ENCODE measurements at places on chromosomes 4 and X.

- peak; percentile 85 for DNase-seq
Measured at GRCh38 chr4:104490770-104491480, 3.8 kb downstream of the CXXC4 start.

GRCh38 chr4:152392079-152392478 is 143.8 kb downstream of the FBXW7 start:
- no peak for DNase-seq

- no peak for DNase-seq
Measured at GRCh38 chr4:118758293-118758692, 73.1 kb downstream of the METTL14 start.

DNA sequence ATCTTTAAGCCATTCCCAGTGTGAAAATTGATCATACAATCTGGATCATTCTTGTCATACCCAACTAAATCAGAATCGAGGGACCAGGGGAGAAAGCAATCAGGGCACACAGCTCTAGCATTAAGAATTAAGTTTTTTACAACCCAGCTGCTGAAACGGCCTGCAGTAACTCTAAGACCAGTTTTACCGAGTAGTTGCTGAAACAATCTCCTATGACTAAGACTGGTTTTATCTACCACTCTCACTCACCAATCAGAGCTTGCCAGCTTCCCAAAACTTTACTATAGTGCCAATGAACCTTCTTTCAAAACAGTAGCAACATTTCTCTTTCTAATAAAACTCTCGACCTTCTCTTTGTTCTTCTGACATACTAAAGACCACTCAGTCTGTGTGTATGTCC is 2.8 kb upstream of the SAP30 start:
- no peak for DNase-seq

- DNase-seq, result no peak
Measured at GRCh38 chrX:19827088-19827487, 60.3 kb downstream of the SH3KBP1 start.

DNA sequence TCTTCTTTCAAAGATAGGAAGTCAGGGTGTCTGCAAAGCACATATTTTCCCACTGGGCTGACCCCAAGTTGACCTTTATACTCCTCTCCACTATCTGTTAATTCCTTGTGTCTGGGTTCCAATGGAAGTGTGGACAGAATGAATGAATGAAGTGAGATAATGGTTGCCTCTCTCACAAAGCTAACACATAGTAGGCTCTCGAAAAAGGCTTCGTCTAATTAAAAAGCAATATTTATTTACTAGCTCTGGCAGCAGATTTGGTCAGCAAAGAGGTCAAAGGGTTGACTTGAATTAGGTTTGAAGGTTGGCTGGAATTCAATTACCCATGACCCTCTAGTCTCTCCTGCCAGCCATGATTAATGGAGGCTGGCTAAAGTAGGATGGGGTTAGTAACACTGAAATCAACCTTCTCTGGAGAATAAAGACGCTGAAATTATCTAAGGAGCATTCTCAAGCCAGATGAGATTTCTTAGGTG is 280.3 kb upstream of the KLF3 start:
- peak; percentile 16 for DNase-seq

GRCh38 chr4:8334786-8335460 is 65.4 kb downstream of the HTRA3 start:
- DNase-seq, result no peak

DNA sequence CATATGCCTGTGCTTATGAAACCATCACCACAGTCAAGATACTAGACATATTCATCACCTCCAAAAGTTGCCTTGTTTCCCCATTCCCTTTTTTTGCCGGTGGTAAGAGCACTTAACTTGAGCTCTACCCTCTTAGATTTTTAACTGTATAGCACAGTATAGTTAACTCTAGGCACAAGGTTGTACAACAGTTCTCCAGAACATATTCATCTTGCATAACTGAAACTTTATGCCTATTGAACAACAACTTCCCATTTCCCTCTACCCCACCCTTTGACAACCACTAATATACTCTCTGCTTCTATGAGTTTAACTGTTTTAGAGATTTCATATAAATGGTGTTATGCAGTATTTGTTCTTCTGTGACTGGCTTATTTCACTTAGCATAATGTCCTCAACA is 119.3 kb downstream of the ASB9 start:
- DNase-seq, result no peak

DNA sequence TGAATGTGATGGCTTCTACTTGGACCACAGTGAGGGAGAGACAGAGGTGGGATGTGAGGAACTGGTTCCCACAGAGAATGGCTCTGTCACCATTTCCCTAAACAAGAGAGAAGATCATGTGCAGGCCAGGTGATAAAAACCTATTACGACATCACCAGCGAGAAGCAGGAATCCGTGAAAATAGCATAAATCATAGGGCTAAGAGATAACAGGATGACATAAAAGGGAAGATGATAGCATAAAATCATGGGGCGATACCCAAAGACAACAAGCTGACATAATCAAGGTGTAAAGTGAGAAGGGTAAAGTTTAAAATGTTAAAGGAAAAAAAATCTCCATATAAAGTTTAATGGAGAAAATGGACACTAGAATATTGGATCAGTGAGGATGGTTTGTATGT is 205.5 kb upstream of the SLIT2 start:
- DNase-seq, result no peak

DNA sequence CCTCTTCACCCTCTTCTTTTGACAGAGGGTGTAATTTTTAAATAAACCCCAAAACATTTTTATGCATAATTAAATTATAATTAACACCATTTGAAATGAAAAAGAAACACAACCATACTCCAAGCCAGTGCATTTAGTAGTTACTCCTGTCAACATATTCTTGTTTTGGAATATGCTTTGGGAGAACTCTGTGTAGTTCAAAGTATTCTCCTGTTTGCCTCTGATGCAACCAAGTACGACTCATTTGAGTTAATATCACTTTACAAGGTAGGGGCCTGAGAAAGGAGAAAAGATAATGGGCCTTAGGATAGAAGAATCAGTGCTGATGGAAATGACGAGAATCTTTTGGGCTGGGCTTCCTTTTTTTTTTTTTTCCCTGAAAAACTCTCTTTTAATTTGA is 2.7 kb downstream of the PTPN13 start:
- no peak for DNase-seq
